Neural progenitor cell (in vitro differentiated cells): ENCODE measurements at places on chromosomes 12 and 14. TPM values are rescaled to one million over a fixed set of nuclear protein-coding genes. Genes with fewer than 3 reads are reported as not detected.

DNA sequence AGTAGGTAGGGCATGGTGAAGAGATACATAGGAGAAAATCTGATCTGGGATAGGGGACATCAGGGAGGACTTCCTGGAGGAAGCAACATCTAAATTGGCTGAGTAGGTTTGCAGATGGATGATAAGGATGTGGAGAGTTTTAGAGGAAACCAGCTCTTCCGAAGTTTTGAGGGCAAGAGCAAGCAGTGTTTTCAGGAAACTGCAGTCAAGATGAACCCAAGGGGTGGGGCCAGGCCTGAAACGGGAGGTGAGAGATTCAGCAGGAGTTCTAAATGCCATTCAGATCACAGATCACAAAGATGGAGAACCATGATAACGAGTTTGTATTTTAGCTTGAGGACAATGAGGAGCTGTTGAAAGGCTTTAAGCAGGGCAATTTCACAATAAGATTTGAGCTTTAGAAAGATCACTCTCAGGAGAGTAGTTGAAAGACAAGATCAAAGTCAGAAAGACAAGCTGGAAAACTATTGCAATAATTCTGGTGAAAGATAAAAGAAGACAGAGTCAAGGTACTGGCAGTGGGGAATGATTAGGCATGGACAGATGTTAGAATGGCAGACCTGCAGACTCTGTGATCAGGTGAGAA is 70.1 kb upstream of the PLXNC1 start:
- no peak for DNase-seq
- no peak overlapping the region for H3K27ac ChIP-seq
- H3K4me1 ChIP-seq: peaks cover 13% of the 10 kb centered on the region
- no peaks in the 10 kb centered on the region for H3K27me3 ChIP-seq
- H3K36me3 ChIP-seq: no peaks in the 10 kb centered on the region

GRCh38 chr12:68768431-68768939 is 22.5 kb downstream of the SLC35E3 start:
- H3K4me3 ChIP-seq: no peak overlapping the region
- no peaks in the 10 kb centered on the region for H3K4me1 ChIP-seq
- no peak overlapping the region for H3K27ac ChIP-seq

The MTERF2 gene
- 16.5 and 25.1 TPM in 2 replicates for total RNA-seq

DNA sequence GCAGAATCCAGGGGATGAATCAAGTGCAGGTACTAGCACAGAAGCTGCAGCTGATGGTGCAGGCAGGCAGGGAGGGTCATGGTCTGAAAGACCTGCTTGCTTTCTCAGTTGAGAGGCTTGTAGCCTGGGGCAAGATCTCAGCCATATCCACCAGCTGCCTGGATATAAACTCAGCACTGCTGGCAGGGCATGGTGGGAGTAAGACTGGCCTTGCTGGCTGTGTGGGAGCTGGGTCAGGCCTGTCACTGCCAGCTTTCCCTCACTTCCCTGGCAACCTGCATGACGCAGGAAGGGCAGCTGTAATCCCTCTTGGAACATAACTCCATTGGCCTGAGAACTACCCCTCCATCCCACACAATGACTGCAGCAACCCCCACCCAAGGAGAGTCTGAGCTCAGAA is 230.1 kb downstream of the ANO6 start:
- H3K4me3 ChIP-seq: no peak overlapping the region
- no peak overlapping the region for H3K27ac ChIP-seq
- DNase-seq: no peak
- H3K27me3 ChIP-seq: no peaks in the 10 kb centered on the region
- no peaks in the 10 kb centered on the region for H3K4me1 ChIP-seq
- H3K36me3 ChIP-seq: peaks cover 6% of the 10 kb centered on the region

The XPOT gene
- total RNA-seq: 72.5 and 109 TPM in 2 replicates

GRCh38 chr12:24360461-24360860 is 411.0 kb upstream of the SOX5 start:
- H3K36me3 ChIP-seq: no peaks in the 10 kb centered on the region
- H3K4me1 ChIP-seq: peaks cover 56% of the 10 kb centered on the region
- no peaks in the 10 kb centered on the region for H3K27me3 ChIP-seq
- H3K27ac ChIP-seq: no peak overlapping the region
- H3K4me3 ChIP-seq: no peak overlapping the region
- no peak for DNase-seq

GRCh38 chr12:110024051-110024450 is 24.3 kb downstream of the C12orf76 start:
- no peak overlapping the region for H3K27ac ChIP-seq
- peaks cover 5% of the 10 kb centered on the region for H3K4me1 ChIP-seq
- H3K36me3 ChIP-seq: no peaks in the 10 kb centered on the region
- no peaks in the 10 kb centered on the region for H3K27me3 ChIP-seq

The FAM90A1 gene
- total RNA-seq: 0.09 TPM in 1 of 2 replicates, not detected in the other

The CDH24 gene
- 15.0 and 35.9 TPM in 2 replicates for total RNA-seq

The CLEC6A gene
- not detected in 2 replicates for total RNA-seq

DNA sequence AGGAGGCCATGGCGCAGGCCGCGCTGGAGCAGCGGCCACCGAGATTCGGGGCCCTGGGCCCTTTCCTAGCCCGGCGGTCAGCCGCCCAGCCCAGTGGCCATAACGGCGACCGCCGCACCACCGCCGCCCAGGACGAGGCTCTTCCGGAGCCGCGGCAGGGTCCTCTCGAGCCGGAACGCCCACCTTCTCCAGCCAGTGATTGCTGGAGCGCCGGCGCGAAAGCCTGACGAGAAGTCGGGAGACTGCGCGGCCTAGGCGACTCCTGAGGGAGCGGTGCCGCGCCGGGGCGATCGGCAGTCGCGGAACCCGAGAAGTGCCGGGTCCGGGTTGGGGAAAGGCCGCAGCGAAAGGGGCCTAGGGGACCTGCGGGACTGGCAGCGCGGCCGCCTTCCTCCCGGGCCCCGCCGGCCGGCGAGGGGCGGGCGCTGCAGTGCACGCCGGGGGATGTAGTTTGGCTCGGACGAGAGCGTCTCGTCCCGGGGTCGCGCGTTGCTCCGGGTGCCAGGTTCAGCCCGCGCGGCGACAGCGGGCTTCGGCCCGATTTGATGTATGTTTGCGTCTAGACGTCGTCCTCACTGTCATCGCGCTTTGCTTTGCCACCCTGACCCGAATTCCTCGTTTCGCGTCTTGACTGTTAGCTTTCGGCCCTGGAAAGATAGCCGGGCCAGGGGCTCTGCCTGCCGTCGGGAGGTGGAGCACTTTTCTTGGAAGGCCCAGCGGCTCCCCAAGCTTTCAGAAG is at the start of gene VTI1B:
Gene VTI1B, minus strand, starts transcription at position 153 of the 739 bp plus-strand sequence. Its CDS starts 143 bp downstream, at position 10.
- H3K27ac ChIP-seq: peak within 1 kb of the TSS; percentile 100
- no peaks in the 10 kb centered on the region for H3K27me3 ChIP-seq
- H3K4me1 ChIP-seq: peaks cover 7% of the 10 kb centered on the region
- peaks cover 4% of the 10 kb centered on the region for H3K36me3 ChIP-seq
- H3K4me3 ChIP-seq: peak within 1 kb of the TSS; percentile 76
- peak; percentile 93 for DNase-seq

The COQ10A gene
- total RNA-seq: 32.1 and 41.8 TPM in 2 replicates

GRCh38 chr12:68868043-68868790 is 60.2 kb downstream of the MDM2 start:
- DNase-seq: no peak
- H3K4me1 ChIP-seq: no peaks in the 10 kb centered on the region
- H3K27me3 ChIP-seq: no peaks in the 10 kb centered on the region
- H3K27ac ChIP-seq: no peak overlapping the region
- H3K4me3 ChIP-seq: no peak overlapping the region

The VRTN gene
- 7.9 and 18.6 TPM in 2 replicates for total RNA-seq

The KCNK10 gene
- total RNA-seq: 6.9 and 11.0 TPM in 2 replicates

The KRT5 gene
- total RNA-seq: not detected in 2 replicates

GRCh38 chr14:100749967-100750597 is 23.4 kb downstream of the DLK1 start:
- no peak overlapping the region for H3K4me3 ChIP-seq
- H3K27me3 ChIP-seq: no peaks in the 10 kb centered on the region
- no peak overlapping the region for H3K27ac ChIP-seq
- no peaks in the 10 kb centered on the region for H3K4me1 ChIP-seq

DNA sequence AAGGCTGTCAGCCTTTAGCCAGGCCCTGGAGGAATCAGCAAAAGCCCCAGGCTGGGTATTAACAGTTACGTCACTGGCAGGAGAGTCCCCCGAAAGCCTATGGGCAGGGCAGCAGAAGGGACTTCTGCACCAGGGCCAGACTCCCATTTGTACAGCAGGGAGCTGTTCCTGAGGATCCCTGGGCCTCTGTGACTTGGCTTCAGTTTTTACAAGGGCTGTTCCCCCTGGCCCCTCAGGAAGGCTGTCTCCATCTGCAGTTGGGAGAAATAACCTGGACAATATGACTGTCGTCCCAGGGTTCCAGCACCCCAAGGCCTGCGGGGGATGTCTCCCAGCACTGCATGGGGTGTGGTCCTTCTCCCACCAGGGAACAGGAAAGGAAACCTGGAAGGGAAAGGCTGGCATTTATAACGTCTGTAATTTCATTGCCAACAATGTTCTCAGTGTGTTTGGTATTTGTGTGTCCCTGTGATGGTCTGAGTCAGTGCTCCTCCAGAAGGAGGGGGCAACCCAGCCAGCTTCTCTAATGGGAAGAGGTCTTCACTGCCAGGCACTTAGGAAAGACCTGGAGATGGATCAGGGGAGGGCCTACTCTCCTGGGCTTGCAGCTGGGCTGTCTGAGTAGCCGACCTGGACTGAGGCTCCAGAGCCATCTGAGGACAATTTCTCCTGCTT is 42.4 kb downstream of the ERH start:
- H3K4me3 ChIP-seq: no peak overlapping the region
- DNase-seq: no peak
- no peak overlapping the region for H3K27ac ChIP-seq
- no peaks in the 10 kb centered on the region for H3K27me3 ChIP-seq
- peaks cover 16% of the 10 kb centered on the region for H3K4me1 ChIP-seq
